ENCODE measurements at places on chromosomes 4 and X.

GRCh38 chr4:39205000-39205399 lies 22.7 kb downstream of the WDR19 start:
- no peak for DNase-seq

GRCh38 chr4:128388352-128388630 lies 100.7 kb upstream of the PGRMC2 start:
- no peak for DNase-seq

DNA sequence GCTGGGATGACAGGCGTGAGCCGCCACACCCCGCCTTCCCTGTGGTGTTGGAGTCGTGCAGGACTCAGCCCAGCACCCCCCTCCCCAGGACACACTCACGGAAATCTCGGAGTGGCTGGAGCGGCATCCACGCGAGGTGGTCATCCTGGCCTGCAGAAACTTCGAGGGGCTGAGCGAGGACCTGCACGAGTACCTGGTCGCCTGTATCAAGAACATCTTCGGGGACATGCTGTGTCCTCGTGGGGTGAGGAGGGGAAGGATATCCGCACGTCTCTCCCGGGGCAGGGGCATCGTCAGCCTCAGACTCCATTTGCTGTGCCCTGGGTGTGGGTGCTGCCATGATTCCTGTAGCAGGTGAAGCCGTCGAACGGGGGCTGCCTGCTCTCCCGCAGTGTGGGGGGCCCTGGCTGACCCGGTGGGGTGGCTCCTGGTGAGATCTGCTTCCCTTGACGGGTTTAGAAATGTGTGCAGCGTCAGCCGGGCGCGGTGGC lies 10.3 kb downstream of the PLCXD1 start:
- no peak for DNase-seq

- no peak for DNase-seq
These were observed 61.4 kb upstream of the PACRGL start for GRCh38 chr4:20638825-20639224.

GRCh38 chrX:132592880-132593279 lies 104.0 kb upstream of the MBNL3 start:
- DNase-seq: no peak

- DNase-seq: no peak
These were observed 41.6 kb upstream of the TAB3 start for GRCh38 chrX:30930679-30931078.

DNA sequence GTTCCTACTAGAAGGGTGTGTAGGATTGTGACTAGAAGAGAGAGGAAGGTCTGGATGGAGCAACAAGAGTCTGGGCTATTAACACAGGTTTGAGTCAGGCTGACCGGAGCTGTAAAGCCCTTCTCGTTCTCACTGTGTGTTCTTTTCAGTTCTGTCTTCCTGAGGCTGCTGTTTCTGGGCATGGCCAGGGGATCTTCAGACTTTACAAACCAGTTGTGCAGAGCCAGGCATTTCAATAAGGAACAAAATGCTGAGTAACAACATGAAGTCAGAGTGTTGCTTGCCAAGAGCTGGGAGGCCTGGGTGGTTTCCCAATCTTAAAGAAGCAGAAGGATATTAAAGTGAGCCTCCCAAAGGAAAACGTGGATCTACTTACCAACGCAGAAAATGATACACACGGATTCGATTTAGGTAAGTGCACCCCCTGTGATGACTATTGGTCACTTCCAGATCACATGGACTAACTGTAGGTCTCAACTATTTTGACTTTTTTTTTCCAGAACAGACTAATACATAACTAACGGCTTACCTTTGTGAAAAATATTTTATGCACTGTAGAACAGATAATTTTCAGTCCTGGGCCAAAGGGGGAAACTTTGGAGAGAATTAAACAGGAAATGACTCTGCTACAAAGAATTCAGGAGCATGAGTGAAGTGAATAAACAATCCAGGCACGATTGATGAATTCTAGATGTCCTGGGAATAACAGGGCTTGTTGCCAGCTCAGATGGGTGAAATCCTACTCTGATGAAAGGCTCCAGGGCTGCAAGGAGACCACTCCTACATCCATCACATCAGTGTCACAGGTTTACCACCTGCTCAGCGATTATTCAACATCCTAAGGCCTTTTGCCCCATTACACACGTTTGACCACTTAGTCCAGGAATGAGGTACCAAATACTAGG lies 94.5 kb downstream of the ANXA3 start:
- DNase-seq: peak; percentile 92

GRCh38 chrX:40844471-40844870 lies 109.1 kb upstream of the MED14 start:
- DNase-seq: no peak

DNA sequence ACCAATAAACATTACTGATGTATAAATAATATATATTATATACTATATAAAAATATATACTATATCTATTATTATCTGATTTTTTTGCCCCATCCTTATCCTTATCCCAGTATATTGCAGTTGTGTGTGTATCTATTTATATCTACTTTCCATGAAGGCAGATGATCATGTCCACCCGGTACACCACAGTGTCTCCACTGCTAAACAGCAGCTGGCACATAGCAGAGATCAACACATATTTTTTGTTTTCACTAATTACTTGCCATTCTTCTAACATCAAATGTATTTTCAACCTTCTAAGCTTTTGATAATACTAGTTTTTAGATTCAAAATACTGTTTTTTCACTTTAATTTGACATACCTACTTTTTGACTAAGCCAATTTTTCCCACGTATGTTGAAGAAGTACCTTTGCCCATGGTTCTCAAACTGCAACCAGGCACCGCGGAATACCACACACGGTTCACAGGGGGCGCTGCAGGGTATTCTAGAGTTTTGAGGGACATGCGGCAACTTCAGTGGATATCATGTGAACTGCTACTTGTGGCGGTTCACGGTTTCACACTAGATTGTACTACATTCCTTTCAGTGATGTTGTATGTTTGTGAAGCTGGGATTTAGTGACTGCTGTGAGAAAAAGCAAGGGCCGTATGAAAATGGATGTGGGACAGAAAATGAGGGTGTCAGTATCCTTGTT lies 182.5 kb upstream of the NPY2R start:
- no peak for DNase-seq

DNA sequence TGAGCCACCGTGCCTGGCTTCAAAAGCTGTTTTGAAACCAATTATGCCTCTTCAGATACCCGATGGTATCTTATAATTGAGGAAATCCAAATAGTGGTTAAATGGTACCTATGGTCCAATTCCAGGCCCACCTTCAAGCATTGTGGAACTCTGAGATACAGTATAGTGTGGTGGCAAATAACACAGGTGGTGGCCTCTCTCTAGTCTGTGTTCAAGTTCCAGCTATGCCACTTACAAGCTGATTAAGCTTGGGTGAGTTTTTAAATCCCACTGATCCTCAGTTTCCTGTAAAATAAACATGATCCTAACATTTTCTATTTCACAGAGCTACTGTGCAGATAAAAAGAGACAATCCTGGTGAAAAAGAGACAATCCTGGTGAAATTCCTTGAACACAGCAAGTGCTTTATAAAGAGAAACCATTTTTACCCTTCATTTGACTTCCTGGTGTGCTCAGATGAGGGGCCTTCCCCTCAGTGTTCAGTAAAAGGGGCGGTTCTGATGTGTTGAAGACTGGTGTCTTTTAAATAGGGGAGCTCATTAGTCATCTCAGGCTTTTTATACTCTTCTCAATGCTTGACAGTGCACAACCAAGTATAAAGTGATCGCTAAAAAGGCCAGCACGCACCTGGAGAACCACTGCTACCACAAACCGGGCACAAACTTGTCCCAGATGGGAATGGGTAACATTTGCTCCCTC lies 30.8 kb upstream of the CD40LG start:
- no peak for DNase-seq

- no peak for DNase-seq
These were observed 108.7 kb downstream of the ANAPC10 start for GRCh38 chr4:144989306-144989705.

DNA sequence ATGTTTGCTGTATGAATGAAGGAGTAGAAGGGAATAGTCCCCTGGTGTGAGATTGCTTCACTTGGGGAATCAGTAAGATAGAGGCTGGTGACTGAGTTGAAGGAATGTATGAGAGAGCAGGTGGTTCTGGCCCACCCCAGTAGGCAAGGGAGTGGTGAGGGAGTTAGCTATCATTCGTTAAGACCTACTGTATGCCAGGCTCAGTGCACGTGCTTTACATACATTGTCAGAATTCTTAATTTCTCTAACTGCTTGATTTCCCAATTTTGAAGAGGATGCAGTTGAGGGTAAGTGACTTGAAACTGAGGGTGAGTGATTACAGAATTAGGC lies 700 bp downstream of the VMA21 start:
- DNase-seq: no peak

- no peak for DNase-seq
These were observed 437.5 kb upstream of the FGF16 start for GRCh38 chrX:77009691-77010090.

GRCh38 chrX:153786669-153787068 lies 5.8 kb downstream of the SRPK3 start:
- no peak for DNase-seq

- no peak for DNase-seq
These were observed 23.4 kb downstream of the STK26 start for GRCh38 chrX:132046533-132046932.

DNA sequence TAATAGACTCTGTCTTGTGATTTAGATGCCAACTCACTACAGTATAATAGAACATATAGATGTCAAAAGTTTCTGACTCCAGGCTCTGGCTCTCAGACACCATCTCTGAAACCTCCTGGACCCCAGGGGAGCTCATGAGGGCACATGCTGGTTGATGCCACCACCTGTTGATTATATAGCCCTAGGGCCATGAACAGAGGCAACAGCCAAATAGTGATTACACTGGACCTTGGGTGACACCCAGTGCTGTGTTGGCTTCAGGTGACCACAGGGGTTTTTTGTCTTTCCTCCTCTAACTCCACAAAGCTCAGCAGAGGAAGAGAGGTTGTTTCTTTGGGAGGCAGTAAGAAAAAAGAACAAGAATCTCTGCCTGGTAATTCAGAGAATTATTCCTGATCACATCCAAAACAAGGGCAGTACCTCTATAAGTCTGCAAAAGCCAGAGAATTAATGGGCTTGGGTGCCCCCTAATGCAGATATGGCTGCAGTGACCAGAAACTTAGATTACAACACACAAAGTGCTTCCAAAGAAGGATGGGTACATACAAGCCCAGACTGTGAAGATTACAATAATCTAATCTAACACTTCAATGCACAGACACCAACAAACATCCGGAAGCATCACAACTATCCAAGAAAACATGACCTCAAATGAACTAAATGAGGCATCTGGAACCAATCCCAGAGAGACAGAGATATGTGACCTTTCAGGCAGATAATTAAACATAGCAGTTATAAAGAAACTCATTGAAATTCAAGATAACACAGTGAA lies 1920.6 kb downstream of the ARAP2 start:
- no peak for DNase-seq

- no peak for DNase-seq
These were observed 152.7 kb downstream of the GABRG1 start for GRCh38 chr4:45971108-45971507.

GRCh38 chr4:157128395-157128794 lies 52.4 kb downstream of the GLRB start:
- no peak for DNase-seq

DNA sequence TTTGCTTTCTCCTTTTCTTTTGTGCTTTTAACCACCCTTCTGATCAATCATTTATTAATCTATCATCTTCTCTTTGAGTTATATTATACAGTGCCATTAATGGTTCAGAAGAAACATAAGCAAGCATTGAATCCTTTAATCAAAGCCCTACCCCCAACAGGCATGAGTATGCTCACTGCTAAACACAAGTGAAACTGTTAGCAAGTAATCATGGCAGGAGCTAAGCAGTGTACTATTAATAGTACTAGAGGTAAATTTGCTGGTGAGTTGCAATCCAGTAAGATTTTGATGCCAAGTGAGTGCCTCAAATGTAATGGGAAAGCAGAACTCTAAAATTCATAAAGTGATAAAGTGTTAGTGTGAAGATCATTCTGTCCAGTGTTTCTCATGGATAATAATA lies 57.2 kb downstream of the FNIP2 start:
- DNase-seq: no peak

- no peak for DNase-seq
These were observed 131.6 kb downstream of the PDS5A start for GRCh38 chr4:39846120-39846519.

DNA sequence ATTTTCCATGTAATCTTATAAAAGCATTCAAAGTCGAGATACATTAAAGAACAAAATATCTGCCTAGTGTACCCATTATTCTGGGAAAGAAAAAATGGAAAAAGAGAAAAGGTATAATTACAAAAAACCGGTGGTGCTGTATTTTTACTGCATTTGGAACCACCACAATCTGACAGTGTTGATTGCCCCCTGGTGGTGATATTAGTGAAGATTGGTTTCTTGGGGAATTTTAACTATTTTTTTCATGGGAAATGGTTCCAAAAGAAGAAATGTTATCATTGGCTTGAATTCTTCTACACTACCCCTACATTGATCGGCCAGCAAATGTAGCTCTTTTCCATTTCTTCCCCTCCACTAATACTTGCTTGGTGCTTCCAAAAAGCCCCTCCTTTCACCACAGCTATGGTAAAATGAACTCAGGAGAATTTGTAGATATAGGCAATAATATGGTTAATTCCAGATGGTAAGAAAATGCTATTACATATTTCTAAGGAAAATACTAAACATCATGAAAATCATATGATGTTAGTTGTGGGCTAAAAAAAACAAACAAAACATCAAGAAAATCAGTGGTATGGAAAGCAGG lies 50.0 kb downstream of the COX18 start:
- DNase-seq: peak; percentile 5

DNA sequence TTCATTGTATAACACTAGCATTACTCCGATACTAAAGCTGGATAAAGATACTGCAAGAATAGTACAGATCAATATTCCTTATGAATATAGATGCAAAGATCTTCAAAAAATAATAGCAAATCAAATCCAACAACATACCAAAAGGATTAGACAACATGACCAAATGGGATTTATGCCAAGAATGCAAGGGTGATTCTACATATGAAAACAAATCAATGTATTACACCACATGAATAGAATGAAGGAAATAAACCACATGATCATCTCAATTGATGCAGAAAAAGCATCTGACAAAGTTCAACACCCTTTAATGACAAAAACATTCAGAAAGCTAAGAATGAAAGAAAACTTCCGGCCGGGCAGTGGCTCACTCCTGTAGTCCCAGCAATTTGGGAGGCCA lies 42.8 kb downstream of the CUL4B start:
- no peak for DNase-seq

GRCh38 chr4:108901291-108901690 lies 138.4 kb upstream of the ETNPPL start:
- DNase-seq: no peak

GRCh38 chr4:20418861-20419451 lies 167.3 kb downstream of the SLIT2 start:
- DNase-seq: peak; percentile 42

- no peak for DNase-seq
These were observed 597.9 kb downstream of the GALNTL6 start for GRCh38 chr4:172411149-172411548.

Measured in CD14-positive monocyte (primary cell).